ENCODE measurements at places on chromosomes 5 and 9. TPM values are rescaled to one million over a fixed set of nuclear protein-coding genes. Genes with fewer than 3 reads are reported as not detected.

Gene GOLM1
- polyA plus RNA-seq, result 1.5 TPM

Gene SLC2A8
- 7.8 TPM for polyA plus RNA-seq

Gene PAX5
- 65.3 TPM for polyA plus RNA-seq

Gene SPEF2
- polyA plus RNA-seq, result not detected

Gene SPINK6
- polyA plus RNA-seq, result not detected

Gene FAM120AOS
- 62.9 TPM for polyA plus RNA-seq

Gene PHYKPL
- polyA plus RNA-seq, result 58.1 TPM

Gene PHAX
- 97.1 TPM for polyA plus RNA-seq

Gene GNA14
- polyA plus RNA-seq, result not detected

All from IgD-negative memory B cell (primary cell).